ENCODE measurements at places on chromosomes 12 and 14. TPM values are rescaled to one million over a fixed set of nuclear protein-coding genes. Genes with fewer than 3 reads are reported as not detected.

CYP46A1 gene
- total RNA-seq, result 5.5 TPM

DNA sequence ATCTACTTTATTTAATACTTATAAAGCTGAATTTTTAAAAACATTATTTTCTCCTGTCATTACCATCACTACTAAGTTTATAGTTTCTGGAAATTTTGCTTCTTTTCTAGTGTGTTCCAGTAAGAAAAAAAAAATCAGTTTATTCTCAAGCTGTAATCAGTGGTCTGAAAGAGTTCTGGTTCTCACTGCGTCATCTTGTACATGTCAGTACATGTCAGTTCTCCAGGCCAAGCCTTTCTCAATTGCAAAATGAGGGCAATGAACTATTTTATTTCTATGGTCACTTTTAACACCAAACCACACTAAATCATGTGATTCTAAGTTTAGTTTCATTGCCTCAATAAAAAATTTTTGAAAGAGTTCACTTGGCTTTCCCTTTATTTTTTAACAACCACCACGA is 468.9 kb upstream of the LRFN5 start:
- no peak for DNase-seq

PTPRB gene
- total RNA-seq, result 28.9 TPM

DNA sequence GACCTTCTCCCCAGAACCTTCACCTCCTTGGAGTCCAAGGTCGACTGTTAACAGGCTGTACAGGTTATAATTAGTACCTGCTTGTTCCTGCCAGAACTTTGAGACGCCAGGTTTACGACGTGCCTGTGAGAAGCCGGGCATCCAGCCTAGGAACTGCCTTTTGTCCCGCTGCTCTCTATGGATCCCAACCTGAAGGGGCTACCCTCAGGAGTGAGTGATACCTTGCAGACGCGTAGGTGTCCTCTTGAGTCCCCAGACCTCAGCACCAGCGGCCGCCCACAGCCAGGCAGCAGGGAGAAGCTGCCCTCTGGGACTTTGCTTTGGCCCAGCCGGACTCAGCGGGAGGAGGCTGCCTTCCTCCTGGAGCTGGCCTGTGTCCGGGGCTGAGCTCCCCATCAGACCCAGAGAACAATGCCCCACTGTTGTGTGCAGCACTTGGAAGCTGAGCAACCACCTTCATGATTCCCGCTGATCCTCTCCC is 16.2 kb downstream of the SYNE3 start:
- no peak for DNase-seq

DNA sequence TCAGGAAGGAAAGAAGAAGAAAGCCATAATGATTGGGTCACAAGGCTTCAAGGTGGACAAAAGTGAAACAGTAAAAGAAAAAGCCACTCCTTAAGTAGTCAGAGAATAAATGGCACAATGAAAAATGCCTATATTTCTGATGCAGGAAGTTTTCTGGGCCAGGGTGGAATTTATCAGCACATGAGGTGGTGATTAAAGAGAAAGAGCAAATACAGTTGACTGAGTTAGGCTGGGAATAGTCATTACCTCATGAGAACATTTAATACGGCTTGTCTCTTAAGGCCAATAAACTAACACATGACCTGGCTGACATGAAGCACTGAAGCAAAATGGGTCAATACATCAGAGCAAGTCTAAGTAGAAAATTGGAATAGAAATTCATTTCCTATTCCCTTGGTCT is 499.7 kb downstream of the TMTC2 start:
- DNase-seq, result no peak

DNA sequence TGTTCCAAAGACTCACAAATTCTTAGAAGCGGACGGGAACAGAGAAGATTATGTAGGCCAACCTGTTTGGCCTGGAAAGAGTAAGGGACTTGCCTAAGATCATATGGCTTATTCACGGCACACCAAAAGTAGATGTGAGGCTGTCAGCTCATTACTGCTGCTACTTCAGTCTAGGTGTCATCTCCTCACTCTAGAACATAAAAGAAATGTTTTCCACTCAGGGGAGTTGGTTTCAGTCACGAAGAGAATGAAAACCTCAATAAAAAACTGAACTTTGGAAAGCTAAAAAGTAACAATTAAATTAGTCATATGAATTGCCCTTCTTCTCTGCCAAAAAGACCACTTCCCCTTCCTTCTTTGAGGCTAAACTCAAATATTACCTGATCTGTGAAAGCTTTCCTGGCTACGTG is 658 bp upstream of the CEP128 start:
- no peak for DNase-seq

DNA sequence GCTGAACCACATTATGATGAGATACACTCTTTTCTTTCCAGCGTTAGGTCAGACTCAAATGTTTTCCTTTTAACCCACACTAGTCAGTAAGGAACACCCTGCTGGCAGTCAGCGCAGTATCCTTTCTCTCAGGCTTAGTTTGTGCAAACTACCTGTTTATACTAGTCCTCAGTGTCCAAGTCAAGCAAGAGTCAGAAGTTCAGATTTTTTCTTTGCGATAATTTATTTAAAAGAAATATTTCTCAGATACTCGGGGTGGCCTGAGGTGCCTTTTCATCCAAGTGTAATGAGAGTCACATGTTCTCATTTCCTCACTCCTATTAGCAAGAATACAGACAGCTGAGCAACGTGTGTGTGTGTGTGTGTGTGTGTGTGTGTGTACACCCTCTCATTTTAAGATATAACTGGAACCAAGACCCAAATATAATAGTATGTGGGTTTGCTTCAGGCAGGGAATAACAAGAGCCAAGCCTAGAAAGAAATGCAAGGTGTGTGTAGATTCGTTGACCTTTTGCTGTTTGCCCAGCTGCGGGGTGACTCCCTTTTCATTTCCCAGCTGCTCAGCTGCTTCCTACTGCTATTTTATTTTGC is 182.7 kb downstream of the KICS2 start:
- no peak for DNase-seq

DNA sequence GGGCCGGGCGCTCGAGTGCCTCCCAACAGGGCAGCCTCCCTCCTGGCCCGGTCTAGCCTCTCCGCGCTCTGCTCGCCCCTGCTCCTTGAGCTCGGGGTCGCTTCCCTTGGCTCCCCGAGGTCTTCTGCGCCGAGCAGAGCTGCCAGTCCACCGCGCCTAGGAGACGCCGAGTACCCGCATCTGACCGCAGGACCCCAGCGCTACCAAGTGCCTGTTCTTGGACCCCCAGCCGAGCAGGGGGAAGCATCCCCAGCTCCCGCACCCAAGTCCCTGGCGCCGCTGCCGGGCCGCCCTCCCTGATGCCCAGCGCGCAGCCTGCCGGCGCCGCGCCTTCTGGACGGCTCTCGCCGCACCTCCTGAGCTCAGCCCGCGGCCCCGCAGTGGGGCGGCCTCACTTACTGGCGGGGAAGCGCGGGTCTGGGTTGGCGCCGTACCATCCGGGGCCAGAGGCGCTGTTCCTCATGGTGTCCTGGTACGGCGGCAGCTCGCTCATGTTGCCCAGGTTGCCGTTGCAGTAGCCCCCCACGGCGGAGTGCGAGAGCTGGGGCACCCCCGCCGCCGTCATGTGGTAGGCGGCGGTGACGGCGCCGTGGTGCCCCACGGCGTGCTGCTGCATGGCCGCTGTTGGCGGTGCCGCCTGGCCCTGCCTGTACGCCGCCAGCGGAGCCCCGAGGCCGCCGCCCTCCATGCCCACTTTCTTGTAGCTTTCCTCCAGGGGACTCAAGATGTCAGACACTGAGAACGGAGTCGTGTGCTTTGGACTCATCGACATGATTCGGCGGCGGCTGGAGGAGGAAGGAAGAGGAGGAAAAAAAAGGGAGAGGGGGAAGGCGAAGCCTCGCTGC is 1.2 kb downstream of the NKX2-1 start:
- DNase-seq, result no peak

DNA sequence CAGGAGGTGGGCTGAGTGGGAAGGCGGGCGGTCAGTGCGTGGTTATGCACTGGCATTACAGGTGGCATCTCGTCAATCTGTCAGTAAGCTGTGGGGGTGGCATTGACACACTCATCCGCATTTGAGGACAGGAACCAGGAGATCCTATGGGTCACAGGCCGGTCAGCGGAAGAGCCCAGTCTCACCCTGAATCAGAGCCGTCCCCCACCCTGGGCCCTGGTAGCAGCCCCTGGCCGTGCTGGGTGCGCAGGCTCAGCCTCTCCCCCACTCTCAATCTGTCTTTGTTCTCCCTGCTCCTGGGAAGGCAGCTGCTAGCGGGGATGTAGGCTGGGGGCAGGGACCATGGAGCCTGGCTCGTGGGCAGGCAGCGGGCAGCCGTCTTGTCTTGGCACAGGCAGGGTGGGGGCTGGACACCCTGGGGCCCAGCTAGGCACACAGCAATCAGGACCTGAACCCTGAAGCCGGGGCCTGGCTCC is 5.1 kb downstream of the INF2 start:
- no peak for DNase-seq
